ENCODE measurements at places on chromosomes 12 and 14.

- DNase-seq: no peak
These were observed 11.2 kb downstream of the MOK start for GRCh38 chr14:102293781-102294180.

DNA sequence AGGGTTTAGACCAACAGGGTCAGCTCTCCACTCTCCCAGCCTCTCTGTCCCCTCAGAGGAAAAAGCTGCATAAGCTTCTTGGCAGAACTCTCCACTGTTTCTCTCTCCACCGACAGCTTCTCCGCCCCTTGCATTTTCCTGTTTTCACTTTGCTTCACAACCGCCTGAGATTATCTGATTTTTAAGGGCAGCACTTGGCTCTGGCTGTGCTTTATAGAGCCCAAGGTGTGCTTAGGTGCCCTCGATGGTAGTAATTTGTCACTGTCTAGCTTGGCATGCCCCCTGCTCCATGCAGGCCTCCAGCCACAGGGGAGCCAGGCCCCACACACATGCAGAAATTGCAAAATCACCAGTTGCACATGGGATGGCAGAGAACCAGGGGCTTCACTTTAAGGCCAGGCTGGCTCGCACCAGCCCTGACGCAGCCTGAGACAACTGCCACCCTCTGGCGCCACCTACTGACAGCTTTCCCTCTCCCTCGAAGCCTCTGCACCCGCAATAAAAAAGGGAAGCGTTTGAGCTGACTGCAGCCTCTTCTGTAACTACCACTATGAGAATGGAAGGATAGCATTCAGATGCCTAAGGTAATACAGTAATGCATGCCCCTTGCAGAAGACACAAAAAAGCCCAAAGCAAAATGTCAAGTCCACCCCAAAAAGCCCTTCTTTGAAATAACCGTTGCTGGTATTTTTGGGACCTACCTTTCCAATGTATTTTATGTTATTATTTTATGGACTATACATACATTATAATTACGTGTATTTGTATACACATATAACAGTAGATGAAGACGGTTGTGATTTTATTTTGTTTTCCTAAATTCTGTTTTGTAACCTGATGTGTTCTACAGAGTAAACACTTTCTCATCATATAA lies 32.0 kb upstream of the RIMBP2 start:
- DNase-seq: peak; percentile 86

- DNase-seq: no peak
These were observed 301.4 kb upstream of the NOS1 start for GRCh38 chr12:117662620-117663395.

DNA sequence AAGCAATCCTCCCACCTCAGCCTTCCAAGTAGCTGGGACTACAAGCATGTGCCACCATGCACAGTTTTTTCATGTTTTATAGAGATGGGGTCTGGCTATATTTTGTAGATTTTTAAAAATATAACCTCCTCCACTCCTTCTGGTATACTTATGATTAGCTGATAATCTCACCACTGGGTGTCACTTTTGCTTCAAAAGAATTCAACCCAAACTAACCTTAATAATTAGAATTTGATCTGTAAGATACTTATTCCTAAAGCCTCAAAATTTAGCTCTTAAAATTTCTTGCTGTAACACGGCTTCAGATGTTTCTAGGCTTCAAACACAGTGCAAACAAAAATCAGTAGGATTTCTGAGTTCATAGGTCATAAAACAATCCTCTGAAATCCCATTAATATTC lies 130.3 kb downstream of the CEP83 start:
- no peak for DNase-seq

- no peak for DNase-seq
These were observed 417.1 kb upstream of the TMTC1 start for GRCh38 chr12:30200864-30201263.

GRCh38 chr12:55862286-55862685 lies 19.6 kb upstream of the MMP19 start:
- no peak for DNase-seq

DNA sequence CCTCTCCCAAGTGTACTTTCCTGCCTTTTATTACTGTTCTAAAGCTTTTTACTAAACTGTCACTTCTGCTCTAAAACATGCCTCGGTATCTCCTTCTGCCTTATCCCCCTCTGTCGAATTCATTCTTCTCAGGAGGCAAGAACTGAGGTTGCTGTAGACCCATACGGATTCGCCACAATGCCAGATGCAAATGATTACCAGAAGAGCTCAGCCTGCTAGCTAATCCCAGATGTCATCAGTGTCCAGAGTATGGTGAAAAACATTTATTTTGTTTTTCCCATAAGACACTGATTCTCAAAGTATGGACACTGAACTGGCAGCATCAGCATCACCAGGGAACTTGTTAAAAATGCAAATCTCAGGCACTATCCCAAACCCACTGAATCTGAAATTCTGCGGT lies 359.3 kb downstream of the TMTC2 start:
- no peak for DNase-seq

DNA sequence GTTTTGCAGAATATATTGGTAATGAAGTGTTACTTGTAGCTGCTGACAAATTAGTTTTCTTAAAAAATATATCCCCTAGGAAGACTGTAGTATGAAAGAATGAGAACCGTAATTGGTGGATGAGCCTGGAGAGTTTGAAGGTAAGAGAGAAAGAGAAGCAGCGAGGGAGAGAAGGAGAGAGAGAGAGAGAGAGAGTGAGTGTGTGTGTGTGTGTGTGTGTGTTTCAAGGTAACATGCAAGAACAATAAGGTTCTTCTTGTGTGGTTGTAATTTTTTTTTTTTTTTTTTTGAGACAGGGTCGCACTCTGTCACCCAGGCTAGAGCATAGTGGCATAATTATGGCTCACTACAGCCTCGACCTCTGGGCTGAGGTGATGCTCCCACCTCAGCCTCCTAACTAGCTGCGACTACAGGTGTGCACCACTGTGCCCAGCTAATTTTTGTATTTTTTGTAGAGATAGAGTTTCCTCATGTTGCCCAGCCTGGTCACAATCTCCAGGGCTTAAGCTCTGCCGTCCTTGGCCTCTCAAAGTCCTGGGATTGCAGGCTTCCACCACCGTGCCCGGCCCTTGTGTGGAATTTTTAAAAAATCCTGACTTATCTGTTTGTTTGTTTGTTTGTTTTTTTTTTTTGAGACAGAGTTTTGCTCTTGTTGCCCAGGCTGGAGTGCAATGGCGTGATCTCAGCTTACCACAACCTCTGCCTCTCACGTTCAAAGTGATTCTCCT lies 73.7 kb downstream of the RASSF3 start:
- no peak for DNase-seq

- DNase-seq: no peak
These were observed 176.1 kb downstream of the RMST start for GRCh38 chr12:97638739-97639138.

- DNase-seq: no peak
These were observed 26.2 kb downstream of the PLXNC1 start for GRCh38 chr12:94174576-94174975.

GRCh38 chr12:131860472-131861260 lies 32.5 kb downstream of the MMP17 start:
- peak; percentile 57 for DNase-seq

GRCh38 chr12:53493610-53494391 lies 5.5 kb downstream of the MAP3K12 start:
- no peak for DNase-seq

GRCh38 chr12:48183876-48184548 lies 568 bp downstream of the CCDC184 start:
- DNase-seq: no peak

GRCh38 chr12:55112378-55112875 lies 13.8 kb upstream of the OR9K2 start:
- DNase-seq: no peak

- no peak for DNase-seq
These were observed 39.5 kb downstream of the VWF start for GRCh38 chr12:6084969-6085450.

DNA sequence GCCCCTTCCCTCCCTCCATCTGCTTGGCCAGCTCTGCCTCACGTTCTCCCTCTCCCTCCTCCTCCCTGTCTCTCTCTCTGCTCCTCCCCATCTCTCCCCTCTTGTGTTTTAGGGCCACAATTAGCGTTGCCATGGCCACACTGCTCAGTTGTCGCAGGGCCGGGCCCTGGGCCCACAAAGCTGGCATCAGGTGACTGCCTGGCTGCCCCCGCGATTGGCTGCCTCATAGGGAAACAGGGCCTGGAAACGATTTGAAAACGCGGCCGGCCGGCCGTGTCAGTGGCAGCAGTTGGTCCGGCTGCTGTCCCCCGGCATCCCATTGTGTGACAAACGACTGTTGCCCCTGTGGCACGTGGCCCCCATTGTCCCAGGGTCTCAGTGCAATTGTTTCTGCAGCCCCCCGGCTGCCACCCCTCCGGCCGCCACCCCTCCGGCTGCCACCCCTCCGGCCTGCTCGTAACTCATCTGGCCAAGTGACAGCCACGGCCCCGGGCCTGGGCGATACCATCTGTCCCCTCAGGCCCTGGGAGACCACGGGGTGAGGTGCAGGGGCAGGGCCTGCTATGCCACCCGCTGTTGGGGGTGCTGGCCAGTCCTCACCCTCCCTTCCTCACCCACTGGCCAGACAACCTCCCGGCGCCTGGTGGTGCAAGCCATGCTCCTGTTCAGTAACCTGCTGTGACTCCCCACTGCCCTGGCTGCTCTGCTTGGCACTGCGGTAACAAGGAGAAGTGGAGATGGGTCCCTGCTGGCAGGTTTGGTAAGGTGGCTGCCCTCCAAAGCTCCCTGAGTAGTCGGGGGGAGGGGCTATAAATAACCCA lies 17.4 kb downstream of the FOXN4 start:
- peak; percentile 87 for DNase-seq

- DNase-seq: no peak
These were observed 7.3 kb downstream of the BCL7A start for GRCh38 chr12:122028905-122029560.

DNA sequence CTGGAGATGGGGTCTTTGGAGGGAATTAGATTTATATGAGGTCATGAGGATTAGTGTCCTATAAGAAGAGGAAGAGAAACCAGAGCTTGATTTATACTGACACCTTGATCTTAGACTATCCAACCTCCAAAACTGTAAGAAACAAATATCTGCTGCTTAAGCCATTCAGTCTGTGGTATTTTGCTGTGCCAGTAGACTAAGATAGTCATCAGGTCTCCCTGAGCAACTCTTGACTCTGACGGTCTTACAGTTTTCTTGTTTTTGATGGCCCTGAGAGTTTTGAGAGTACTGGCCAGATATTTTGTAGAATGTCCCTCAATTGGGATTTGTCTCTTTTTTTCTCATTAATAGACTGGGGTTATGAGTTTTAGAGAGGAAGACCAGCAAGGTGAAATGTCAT lies 51.7 kb downstream of the TSHR start:
- no peak for DNase-seq

GRCh38 chr12:25957793-25958427 lies 572 bp upstream of the RASSF8 start:
- DNase-seq: no peak

DNA sequence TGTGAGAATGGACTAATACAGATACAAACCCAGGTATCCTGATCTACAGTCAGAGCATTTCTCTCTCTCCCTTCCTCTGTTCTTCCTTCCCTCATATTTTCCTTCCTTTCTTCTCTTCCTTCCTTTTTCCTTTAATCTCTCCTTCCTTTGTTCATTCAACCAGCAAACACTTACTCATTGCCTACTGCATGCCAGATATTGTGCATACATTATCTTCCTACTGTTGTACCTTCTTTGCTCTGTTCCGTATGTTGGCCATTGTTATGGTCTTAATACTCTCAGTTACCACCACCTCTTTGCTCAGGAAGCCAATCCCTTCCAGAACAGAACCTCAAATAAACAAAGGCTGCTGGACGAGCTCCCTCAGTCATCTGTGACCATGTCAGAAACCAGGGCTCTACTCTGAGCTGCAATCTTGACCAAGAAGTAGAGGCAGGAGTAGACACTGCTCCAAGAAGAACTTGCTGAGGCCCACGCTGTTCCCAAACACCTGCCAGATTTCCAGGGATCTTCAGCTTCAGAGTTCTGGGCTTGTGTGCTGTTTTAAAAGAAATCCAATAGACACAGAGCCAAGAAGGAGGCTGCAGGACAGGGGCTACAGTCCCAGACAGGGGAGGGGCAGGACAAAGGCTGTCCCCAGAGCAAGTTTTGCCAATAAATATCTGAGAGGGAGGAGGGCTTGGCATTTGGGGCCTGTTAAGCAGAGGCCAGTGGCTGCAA lies 526.7 kb upstream of the TBX3 start:
- peak; percentile 26 for DNase-seq

GRCh38 chr12:48160046-48160445 lies 2.7 kb upstream of the ASB8 start:
- no peak for DNase-seq

DNA sequence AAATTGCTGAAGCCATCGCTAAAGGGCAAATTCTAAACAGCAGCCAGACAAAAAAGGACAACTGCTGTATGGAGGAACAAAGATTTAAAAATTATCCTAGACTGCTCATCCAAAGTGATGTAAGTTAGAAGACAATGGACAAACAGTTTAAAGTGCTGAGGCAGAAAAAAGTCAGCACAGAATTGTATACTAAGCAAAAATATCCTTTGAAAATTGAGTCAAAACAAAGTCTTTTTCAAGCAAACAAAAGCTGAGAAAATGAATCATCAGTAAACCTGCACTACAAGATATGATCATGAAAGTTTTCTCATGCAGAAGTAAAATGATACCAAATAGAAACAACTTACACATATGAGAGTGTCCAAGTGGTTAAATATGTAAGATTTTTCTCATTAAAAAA lies 43.6 kb downstream of the EML5 start:
- DNase-seq: no peak

- DNase-seq: no peak
These were observed 36.5 kb downstream of the TMEM117 start for GRCh38 chr12:43872396-43872795.

- peak; percentile 49 for DNase-seq
These were observed 76.5 kb downstream of the TGFB3 start for GRCh38 chr14:75905147-75905904.

DNA sequence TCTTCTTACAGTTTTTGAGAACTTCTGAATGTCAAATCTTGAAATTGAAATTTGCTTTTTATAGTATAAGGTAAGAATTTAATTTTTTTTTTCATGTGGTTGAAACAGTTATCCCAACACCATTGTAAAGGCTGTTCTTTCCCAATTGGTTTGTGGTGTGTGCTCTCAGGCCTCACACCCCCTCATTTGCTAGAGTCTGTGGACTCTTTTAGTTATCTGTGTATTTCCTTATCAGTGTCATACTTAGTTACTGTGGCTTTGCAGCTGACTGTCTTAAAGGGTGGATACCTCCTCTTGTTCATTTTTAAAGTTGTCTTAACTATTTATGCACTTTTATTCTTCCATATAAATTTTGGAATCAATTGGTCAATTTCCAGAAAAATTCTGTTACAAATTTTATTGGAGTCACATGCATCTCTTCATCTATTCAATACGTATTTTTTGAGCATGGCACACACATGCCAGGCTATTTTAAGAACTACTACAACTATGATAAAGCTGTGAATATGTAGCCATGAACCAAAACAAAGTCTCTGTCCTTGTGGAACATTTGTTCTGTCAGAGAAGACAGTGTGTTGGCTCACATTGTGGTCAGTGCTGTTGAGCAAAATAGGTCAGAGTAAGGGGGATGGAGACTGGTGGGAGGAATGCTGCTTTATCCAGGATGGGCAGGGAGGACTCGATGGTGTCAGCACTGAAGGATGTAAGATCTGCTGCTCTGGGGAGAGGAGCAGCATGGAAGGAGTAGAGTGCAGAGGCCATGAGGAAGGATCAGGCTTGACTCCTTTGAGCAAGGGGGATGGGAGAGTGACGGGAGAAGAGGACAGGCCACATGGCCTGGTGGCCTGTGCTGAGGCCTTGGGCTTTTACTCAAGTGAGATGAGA lies 24.1 kb downstream of the FGF23 start:
- DNase-seq: no peak

- DNase-seq: no peak
These were observed 139.4 kb downstream of the SLC15A4 start for GRCh38 chr12:128684352-128684751.
